NCI-H774 (cell line): ENCODE measurements at places on chromosomes 5 and 9.
A peak's percentile ranks its signal among the peaks of the same experiment; 100 is the strongest.

- DNase-seq = no peak
Observed at GRCh38 chr5:117475919-117476318, 901.3 kb upstream of the SEMA6A start.

DNA sequence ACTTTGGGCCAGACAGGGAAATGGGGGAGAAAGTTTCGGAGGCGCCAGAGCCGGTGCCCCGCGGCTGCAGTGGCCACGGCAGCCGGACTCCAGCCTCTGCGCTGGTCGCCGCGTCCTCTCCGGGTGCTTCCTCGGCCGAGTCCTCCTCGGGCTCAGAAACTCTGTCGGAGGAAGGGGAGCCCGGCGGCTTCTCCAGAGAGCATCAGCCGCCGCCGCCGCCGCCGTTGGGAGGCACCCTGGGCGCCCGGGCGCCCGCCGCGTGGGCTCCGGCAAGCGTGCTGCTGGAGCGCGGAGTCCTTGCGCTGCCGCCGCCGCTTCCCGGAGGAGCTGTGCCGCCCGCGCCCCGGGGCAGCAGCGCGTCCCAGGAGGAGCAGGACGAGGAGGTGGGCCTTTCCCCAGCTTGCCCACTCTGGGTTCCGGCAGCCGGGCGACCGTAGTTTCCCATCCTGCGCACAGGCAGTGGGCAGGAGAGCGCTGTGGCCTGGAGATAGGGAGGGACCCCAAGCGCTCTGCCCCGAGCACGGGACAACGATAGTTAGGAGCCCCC lies 516 bp downstream of the MAST4 start:
- DNase-seq = no peak

DNA sequence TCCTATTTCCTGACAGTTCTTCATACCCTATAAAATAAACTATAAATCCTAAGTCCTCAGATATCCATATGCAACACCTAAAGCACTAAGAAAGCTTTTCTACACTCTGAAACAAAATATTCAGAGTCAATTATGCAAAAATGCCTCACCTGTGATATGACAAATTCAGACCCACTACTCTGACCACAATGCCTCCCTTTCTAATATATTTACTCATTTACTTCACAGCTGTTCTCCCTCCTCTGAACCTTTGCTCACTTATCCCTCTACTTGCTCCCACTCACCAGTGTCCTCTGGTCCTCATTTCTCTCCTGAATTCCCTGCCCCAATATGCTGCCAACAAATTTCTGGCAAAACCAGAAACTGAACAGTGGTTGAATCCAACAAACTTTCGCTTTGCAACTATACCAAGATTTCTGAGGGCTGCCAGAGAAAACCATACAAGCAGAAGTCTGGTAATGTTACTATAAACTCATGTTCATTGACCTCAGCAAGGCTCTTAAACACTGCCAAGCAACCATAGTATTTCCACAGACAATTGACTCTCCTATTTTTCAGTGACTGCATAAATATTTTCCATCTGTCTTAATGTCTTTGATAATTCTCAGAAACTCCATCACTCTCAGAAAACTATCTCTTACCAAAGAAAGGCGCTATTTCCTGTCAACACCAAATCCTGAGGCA lies 7.1 kb downstream of the CCNH start:
- no peak for DNase-seq

GRCh38 chr9:22528485-22528884 lies 81.9 kb downstream of the DMRTA1 start:
- DNase-seq = no peak

DNA sequence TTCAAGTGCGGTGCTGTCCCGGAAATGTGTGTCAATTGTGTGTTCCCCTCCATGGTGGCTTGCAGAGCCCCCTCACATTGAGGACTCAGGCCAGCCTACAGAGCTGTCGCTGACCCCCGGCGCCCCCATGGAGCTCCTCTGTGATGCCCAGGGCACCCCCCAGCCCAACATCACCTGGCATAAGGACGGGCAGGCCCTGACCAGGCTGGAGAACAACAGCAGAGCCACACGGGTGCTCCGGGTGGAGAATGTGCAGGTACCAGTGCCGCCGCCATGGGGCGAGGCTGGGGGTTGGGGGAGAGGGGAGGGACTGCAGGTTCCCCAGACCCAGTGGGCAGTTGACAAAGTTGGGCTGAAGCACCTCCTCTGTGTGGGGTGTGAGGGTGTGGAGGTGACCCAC lies 50.4 kb upstream of the ASS1 start:
- no peak for DNase-seq

GRCh38 chr5:148966348-148966747 lies 96.5 kb downstream of the SH3TC2 start:
- DNase-seq = no peak

DNA sequence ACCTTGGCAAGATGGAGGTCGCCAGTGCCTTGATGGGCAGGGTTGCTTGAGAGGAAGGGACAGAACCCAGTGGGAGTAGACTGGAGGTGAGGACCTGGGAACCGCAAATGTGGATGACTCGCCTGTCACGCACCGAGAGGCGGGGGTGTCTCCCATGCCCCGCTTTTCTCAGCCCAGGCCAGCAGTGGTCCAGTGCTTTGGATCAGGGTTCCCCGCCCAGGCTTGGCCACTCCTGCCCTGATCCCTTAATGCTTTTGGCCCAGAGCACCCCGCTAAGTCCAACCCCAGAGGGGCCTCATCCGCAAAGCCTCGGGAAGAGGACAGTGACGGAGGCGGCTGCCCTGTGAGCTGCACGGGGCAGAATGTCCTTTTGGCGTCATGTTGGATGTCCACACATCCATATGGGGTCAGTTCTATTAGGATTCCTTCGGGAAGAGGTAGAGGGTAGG lies 2.4 kb downstream of the MRPS2 start:
- DNase-seq = no peak

DNA sequence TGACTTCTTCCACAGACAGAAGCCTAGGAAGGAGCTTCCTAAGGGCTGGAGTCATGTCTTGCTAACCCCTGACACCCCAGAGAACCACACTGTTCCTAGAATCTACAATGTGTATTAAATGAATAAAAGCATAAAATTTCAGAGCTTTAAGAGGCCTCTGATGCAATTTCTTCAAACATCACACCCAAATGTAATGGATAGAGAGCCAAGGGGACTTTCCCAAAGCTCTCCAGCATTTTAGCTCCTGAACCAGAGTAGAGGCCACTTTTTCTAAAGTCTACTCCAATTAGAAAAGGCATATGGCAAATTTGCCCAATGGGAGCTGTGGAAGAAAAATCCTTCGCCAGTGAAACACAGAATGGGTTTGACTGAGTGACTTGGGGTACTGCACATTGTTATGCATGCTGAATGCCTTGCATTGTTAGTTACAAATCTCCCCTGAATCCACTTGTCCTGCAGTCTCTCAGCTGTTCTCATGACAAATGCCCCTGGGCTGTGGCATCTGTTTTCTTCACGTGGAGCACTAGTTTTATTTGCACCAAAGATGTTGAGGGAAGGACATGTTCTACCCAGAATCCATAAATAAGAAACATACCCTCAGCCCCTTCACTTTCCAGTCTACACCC lies 334.0 kb downstream of the ASTN2 start:
- DNase-seq = no peak

DNA sequence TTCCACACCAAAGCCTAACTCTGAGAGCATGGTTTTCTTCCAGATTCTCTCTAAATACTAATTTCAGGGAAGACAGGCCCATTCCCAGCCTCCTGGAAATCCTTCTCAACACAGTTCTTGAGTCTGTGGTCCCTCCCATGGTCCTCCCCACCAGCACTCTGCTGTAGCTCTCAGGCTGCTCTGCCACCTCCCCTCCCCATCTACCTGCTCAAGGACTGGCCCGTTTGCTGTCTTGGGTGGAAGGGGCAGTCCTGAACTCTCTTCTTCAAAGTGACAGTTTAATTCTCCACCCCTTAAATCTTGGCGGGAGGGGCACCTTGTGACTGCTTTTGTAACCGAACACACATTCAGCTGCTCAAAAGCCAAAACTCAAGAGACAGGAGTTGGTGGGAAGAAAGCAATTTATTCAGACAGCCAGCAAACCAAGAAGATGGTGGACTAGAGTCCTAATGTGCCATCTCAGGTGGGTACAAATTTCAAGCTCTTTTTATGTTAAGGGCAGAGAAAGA lies 7.6 kb upstream of the LCN15 start:
- DNase-seq = no peak

- DNase-seq = peak; percentile 8
Observed at GRCh38 chr5:134738963-134739661, 764 bp downstream of the CAMLG start.
